ENCODE measurements at places on chromosomes 3 and 15.
A peak's percentile ranks its signal among the peaks of the same experiment; 100 is the strongest.

DNA sequence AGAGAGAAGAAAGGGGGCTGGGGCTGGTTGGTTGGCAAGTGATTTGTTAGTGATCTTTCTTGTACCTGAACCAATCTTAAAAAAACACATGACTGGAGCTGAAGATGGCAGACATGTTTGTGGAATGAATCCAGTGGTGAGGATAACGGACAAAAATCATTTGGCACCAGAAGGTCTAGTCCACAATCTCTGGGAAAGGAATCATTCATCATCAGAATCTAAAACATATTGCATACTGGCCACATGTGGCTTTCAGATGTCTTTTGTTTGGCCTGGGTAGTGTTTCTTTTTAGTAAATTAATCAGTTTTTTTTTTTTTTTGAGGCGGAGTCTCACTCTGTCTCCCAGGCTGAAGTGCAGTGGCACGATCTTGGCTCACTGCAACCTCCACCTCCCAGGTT lies 5.0 kb downstream of the NEK11 start:
- no peak for DNase-seq

DNA sequence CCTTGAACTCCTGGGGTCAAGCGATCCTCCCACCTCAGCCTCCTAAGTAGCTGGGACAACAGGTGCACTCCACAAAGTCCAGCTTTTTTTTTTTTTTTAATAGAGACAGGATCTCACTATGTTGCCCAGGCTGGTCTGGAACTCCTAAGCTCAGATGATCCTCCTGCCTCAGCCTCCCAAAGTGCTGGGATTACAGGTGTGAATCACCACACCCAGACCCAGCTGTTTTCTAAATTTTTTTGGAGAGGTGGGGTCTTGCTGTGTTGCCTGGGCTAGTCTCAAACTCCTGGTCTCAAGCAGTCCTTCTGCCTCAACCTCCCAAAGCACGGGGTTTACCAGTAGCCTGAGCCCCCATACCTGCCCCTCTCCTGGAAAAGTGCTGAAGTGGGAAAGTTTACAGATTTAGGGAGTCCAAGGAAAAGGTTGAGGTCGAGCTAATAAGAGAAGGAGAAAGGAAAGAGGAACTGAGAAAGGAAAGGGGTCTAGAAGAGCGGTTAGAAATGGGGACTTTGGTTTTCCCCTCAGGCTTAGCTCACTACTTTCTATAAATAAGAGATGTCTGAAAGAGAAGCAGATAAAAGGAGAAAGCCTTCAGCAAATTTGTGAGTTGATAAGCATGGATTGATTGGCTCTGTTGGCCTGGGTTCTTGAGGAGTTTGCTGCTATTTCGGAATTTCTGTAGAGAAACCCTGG lies 23.6 kb downstream of the UBE2E1 start:
- no peak for DNase-seq

DNA sequence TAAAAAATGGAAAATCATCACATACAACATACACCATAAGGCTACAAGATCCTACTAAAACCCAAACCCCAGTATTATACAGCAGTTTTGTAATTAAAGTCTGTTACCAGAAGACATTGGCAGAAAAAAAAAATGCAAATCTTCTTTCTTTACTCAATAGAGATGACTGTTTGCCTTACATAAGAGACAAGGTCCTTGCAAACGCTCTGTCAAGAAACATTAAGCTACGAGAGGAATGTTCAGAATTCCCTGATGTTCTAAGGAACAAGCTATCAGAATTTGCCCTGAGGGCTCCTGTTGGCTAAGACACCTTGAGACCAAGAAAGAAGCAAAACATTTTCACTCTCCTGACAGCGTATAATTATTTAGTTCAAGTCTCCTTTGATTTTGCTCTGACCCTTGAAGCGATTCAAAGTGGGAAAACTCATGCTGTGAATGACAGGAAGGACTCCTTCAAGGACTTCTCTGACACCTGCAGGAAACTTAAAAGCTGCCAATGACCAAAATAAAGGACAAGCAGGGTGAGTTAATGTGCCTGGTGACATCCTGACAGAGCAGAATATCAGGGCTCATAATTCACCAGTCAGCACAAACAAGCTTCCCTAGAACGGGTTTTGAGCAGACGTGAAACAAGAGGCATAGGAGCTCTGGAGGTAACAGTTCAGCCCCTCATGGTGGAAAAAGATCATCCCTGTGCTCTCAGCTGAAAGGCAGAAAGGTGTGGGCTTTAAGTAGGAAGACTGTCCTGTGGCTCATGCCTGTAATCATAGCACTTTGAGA lies 2.5 kb downstream of the SCAMP2 start:
- no peak for DNase-seq

GRCh38 chr3:51960386-51960785 lies 5.2 kb downstream of the GPR62 start:
- no peak for DNase-seq

- DNase-seq, result no peak
Observed at GRCh38 chr3:58998476-58999117, 51.2 kb downstream of the CFAP20DC start.

DNA sequence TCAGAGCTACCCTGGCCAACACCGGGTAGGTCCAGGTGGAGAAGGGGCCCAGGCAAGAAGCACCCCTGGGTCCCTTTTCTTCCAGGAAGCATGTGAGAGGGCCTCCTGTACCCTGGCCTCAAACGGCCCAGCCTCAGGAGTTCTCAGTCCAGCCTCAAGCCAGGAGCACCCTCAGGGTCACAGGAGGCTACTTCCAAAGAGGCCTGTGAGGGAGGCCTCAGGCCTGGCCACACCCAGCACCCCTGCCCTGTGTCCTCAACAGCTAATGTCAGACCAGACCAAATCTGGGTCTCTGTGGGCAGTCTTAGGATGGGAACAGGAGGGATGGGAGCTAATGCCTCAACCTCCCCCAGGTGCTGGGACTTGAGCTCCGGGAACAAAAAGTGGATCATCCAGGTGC lies 23.5 kb downstream of the PTH1R start:
- DNase-seq, result no peak

GRCh38 chr3:95387242-95388021 lies 1324.6 kb downstream of the NSUN3 start:
- DNase-seq, result no peak

DNA sequence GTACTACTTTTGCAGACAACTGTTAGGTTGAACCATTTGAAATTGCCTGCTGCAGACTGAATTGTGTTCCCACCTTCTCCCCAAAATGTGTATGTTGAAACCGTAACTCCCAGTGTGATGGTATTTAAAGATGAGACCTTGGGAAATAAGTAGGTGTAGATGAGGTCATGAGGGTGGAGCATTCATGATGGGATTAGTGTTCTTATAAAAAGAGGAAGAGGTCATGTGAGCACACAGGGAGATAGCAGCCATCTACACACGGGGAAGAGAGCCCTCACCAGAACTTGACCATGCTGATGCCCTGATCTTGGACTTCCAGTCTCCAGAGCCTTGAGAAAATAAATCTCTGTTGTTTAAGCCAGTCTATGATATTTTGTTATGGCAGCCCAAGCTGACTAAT lies 17.4 kb upstream of the FHIT start:
- DNase-seq, result no peak

DNA sequence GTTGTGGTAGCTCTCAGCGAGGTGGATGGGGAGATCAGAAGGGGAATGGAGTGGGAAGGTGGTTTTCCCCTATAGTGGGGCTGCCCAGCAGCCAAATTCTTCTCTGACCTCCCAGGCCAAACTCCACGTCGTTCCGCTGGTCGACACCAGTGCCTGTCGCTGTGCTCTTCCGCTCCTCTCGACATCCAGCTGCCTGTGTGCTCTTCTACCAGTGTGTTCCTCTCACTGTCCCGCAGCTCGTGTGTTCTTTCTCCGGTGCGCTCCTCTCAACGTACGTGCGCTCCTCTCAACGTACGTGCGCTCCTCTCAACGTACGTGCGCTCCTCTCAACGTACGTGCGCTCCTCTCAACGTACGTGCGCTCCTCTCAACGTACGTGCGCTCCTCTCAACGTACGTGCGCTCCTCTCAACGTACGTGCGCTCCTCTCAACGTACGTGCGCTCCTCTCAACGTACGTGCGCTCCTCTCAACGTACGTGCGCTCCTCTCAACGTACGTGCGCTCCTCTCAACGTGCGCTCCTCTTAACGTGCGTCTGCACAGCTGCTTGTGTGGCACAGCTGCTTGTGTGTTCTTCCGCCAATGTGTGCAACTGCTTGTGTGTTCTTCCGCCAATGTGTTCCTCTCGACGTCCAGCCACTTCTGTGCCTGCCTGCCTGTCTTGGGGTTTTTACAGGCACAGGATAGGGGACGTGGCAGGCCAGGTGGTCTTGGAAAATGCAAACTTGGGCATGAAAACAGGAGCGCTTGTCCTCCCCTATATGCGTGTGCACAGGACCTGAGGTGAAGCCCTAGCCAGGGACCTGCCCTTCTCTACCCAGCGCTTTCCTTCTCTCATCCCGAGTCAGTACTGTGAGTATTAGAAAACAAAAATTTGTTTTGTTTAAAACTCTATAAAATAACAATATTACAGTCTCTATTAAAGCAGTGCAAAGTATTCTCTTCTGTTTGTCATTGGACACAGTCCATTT lies 991.1 kb downstream of the GBE1 start:
- DNase-seq, result no peak

DNA sequence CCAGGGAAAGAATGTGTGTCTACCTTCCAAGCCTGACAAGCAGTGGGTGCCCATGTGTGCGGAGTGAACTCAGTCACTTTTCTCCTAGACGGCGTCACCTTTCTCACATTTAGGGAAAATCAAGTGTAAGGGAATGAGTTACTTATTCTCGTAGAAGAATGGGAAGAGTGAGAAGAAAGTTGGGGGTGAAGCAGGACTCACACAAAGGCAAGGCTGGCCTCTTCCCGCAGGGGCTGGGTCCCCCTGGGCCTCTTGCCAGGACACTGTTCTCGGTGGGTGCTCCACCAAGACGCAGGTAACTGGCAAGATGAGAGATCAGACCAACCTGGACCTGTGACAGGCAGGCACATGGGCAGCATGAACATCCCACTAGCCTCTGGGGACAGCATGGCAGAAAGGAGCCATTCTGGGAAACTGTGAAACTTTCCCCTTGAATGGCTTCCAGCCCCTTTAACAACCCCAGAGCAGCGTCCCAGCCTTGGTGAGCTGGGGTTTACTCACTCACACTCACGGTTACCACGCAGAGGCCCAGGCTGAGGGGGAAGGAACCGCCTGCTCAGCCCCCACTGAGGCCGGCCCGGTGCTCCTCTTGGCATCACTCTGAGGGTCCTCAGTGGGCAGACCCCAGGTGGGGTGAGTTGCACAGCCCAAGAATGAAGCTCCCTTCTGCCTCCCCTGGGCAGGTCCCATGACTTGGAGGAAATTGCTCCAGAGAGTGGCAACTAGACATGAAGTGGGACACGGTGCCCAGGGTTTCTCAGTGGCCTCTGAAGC lies 15.0 kb upstream of the SRP14 start:
- no peak for DNase-seq

DNA sequence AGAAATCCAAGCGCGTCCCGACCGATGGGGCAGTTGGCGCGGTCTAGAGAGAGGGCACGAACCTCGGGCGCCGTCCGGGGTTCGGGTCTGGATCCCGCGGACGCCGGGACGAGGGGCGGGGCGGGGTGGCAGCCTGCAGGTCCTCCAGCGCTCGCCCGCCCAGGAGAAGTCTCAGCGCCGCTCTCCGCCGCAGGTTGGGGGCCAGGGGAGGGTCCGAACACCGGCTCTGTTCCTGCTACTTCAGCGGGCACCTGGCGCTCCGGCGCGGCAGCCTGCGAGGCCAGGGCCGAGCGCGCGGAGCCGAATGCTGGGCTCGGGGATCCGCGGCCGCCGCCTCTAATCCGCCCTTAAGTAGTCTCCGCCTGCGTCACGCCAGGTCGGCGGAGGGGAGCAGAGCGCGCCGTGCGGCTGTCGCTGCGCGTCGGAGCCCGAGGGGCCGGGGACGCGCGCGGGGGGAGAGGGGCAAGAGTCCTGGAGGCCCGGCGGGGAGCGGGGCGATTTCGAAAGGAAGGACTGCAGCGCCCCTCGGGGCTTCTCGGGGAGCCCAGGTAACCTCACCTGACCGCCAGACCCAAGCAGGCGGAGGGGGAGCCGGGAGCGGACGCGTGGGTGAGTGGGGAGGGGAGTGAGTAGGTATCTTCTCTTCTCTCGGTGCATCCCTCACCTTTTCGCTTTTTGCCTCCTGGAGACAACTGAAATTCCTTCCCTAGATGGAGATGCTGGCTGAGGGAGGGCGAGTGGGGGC lies at the start of gene GJD2:
Gene GJD2, minus strand, starts transcription at position 325 of the 745 bp plus-strand sequence. CDS start 510 bp downstream, outside the sequence.
- peak; percentile 44 for DNase-seq

GRCh38 chr15:76161153-76162035 lies 101.6 kb downstream of the TMEM266 start:
- DNase-seq, result no peak

Measured in NCI-H2171 (cell line).